HCT116 (cell line): ENCODE measurements at places on chromosomes 6 and 20. TPM values are rescaled to one million over a fixed set of nuclear protein-coding genes. Genes with fewer than 3 reads are reported as not detected.
A peak's percentile ranks its signal among the peaks of the same experiment; 100 is the strongest.

Gene KIFC1
- 84.7 TPM for total RNA-seq

DNA sequence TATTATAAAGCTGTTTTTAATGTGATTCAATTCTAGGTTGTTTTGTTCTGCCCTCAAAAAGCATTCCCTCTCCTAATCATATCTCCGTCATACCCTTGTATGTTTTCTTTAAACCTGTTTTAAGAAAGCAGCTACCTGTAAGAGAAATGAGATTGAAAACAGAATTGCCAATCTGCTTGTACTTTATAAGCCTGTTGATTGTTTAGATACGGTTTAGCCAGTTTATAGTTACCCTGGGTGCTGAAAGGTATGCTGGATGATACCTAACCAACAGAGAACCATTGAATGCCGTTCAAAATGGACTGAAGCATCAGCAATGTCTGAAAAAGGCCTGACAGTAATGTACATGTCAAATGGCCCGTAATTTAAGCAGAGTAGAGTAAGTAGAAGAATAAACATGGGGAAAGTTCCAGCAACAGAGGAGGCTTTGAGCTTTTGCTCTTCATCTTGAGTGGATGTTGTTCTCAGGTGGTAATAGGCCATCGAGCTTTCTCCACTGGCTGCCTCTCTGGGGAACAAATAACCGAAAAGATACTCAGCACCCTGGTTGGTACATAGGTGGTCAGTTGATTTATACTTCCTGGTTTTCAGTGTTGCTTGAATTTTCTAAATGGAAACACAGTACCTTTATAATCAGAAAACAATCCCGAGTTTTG, 27.5 kb downstream of the PTPN1 start:
- DNase-seq, result no peak

- no peak for DNase-seq
These were observed 8.7 kb upstream of the CST1 start for GRCh38 chr20:23759306-23759940.

Gene VGLL2
- not detected for total RNA-seq

Gene TTLL9
- not detected for total RNA-seq

Gene SLC2A10
- total RNA-seq, result 0.05 TPM

Gene KCNK5
- 9.5 TPM for total RNA-seq

Gene SIRPD
- total RNA-seq, result not detected

GRCh38 chr6:155444120-155444917, 11.3 kb downstream of the NOX3 start:
- DNase-seq, result peak; percentile 63

DNA sequence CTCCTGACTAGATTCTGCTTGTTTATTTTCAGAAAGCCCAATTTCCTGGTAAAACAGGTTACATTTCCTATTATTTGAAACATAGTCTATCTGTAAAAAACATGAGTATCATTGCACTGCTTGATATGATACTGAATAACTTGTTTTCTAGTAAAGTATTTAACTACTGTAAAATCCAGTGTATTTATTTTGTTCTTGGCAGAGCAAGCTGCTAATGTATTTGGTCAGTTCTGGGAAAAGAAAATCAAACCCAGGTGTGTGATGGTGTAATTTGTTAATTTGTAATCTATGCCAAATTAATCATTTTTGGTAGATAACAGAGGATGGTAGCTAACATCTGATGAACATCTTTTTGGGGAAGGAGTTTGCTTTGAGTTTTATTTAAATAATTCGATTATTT, 50.8 kb downstream of the FKBP5 start:
- DNase-seq, result no peak

Gene DEFB124
- not detected for total RNA-seq

DNA sequence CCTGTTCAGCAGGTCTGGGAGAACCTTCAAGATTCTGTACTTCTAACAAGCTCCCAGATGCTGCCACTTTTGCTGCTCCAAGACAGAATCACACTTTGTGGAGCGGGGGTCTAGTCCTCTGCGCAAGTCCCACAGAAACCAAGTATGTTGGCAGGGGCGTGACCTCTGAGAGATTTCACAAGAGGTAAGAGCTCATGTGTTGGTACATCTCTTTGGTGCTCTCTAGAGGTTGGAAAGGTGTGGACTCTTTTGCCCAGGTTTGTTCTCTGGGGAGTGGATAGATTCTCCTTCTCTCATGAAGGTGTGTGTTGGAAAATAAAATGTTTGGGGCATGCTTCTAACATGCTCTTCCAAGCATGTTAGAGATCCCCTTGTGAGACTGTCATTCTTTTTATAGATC, 340.9 kb upstream of the IRAK1BP1 start:
- no peak for DNase-seq

GRCh38 chr20:10709916-10710315, 36.1 kb upstream of the JAG1 start:
- no peak for DNase-seq

DNA sequence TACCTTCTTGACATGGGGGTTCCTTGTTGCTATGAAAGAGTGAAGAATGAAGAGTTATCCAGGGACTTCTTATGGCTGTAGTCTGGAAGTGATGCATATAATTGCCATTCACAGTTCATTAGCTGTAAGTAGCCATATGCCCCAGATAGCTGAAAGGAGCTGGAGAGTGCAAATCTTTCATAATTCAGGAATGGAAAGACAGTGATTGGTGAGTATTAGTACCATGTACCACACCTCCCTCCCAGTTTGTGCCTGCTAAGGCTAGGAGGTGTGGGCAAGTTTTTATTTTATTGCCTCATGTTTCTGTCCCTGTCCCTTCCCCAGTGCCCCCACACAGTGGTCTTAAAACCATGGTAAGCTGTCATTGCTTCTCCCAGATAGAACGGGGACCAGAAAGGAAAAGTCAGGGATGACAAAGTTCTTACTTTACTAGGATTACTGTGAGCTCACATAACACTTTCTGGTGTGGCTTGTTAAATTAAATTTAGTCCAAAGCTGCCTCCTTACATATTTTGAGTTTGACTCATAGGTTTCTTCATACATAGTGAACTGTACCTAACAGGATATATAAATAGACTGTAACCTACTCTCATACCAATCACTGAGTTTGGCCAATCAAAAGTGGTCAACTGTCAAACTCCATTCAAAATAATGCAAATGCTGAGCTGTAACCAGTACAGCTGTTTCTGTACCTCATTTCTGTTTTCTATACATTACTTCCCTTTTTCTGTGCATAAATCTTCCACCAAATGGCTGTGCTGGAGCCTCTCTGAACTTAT, 119.4 kb downstream of the RFPL4B start:
- no peak for DNase-seq
